ENCODE measurements at places on chromosomes 6 and 20.

DNA sequence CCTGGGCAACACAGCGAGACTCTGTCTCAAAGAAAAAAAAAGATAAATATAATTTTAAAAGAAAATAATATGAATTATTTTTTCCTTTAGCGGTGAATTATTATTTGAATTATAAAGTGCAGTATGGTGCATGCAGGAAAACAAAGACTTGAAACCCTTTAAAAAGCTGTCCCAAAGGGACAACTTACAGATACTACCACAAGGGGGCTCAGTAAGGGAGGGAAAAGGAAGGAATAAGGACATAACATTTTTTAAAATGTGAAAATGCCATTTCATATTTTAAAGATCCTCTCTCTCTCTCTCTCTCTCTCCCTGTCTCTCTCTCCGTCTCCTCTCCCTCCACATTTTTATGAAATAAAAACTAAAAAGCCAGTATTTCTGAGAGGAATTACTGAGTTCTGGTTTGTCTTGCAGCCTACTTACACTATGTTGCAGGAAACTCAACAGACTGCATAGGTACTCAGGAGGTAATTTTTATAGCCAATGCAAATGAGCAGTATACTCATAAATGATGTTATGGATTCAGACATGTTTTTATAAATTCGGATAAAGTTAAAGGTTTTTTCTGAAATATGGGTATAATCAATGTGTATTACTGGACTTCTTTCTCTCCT is 455.0 kb upstream of the GJE1 start:
- DNase-seq: peak; percentile 44

DNA sequence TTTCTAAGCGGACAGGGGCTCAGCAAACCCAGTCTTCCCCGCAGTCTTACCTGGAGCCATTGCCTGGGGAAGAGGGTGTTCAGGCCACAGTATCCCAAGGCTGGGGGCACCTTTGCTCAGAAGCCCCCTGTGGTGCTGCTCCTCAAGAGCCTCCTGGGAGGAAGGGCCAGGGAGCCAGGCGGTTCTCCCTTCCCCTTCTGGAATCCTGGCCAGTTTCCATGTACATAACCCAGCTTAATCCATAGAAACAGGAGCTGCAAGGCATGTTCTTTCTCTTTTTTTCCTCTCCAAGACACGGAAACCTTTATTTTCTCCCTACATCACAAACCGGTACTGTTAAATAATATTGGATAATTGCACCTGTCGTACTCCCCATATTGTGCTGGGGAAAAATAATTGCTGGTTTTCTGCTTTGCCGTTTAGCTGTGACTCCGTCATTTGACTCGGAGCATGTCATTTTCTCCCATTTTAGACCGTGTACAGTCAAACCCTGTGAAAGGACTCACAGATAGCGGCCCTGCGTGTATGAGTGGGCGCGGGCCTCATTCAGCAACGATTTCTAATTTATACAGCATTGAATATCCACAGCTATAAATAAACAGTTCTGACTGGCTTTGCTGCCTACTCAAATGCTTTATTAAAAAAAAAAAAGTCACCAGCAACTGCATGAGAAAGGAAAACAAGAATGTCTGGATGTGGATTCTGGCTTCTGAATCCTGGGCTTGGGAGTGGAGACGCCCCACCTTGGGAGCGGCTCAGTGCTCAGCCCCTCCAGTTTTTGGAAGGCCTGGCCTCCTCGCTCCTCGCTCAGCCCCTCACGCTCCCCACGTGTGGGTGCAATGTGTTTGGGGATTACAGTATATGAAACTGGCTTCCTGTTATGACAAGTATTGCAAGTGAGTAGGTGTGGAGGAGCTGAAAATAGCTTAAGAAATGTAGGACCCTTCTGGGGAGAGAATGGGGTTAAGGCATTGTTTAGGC is 67.3 kb downstream of the ADTRP start:
- no peak for DNase-seq

- no peak for DNase-seq
Measured at GRCh38 chr6:167125410-167125809, 2.5 kb downstream of the CCR6 start.

GRCh38 chr6:90144928-90145555 is 151.6 kb downstream of the BACH2 start:
- DNase-seq: no peak

- no peak for DNase-seq
Measured at GRCh38 chr6:162602759-162603158, 124.8 kb downstream of the PRKN start.

GRCh38 chr20:41560970-41561369 is 57.2 kb downstream of the CHD6 start:
- no peak for DNase-seq

DNA sequence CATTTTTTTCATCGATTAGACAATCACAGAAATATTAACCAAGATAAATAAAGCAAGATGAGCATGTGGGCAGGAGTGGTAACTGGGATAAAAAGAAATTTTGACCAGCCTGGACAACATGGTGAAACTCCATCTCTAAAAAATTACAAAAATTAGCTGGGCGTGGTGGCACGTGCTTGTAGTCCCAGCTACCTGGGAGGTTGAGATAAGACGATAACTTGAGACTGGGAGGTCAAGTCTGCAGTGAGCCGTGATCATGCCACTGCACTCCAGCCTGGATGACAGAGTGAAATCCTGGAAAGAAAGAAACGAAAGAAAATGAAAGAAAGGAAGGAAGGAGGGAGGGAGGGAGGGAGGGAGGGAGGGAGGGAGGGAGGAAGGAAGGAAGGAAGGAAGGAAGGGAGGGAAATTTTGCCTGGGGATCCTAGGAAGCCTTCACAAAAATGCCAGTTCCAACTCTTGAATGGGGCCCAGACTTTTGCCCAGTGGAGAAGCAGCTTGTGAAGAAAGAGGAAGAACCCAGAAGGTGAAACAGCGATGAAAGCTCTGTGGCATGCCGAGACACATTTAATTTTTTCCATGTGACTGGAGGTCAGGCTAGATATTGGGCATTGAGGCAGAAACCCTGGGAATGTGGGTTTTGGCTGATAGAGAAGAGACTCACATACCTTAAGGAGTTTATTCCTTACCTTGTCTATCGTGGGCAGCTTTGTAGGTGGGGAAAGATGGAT is 20.3 kb downstream of the CCDC170 start:
- DNase-seq: no peak

DNA sequence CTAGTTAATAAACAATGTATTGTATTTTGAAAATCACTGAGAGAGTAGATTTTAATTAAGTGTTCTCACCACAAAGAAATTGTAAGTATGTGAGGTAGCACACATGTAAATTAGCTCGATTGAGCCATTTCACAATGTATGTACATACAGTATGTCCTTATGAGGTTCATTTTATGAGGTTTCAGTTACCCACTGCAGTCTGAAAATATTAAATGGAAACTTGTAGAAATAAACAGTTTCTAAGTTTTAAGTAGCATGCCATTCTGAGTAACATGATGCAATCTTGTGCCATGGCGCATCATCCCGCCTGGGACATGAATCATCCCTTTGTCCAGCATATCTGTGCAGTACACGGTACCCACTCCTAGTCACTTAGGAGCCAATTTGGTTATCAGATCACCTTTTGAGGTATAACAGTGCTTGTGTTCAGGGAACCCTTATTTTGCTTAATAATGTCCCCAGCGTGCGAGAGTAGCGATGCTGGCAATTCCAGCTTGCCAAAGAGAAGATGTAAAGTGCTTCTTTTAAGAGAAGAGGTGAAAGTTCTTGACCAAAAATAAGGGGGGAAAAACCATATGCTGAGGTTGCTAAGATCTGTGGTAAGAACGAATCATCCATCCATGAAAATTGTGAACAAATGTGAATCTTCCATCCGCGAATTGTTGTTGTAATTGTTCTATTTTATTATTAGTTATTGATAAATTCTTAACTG is 64.7 kb downstream of the KCNS1 start:
- DNase-seq: no peak

GRCh38 chr20:51382986-51383821 is 159.3 kb downstream of the NFATC2 start:
- peak; percentile 97 for DNase-seq

GRCh38 chr6:2081155-2082138 is 164.0 kb downstream of the GMDS start:
- DNase-seq: no peak

DNA sequence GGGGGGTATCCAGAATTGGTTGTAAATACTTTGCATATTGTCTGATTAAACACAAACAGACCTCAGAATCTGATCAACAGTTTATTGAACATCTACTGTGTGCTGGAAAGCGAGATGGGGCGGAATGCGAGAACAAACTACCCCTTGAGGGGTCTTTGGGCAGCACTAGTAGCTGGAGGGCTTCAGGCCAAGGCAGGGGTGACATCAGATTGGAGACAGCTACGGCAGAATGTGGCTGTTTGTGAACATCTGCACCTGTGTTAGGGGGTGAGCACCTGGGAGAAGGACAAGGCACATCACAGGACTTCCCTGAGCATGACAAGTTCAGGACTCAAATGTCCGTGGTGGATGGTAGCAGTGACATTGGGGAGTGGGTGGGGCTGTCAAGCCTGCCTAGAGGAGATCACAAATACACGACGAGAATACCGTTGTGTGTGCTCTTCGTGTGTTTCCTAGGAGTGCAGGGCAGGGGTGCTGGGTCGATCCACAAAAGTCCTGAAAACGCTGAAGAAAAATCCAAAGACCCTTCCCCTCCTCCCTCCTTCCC is 59.5 kb downstream of the SRC start:
- no peak for DNase-seq

DNA sequence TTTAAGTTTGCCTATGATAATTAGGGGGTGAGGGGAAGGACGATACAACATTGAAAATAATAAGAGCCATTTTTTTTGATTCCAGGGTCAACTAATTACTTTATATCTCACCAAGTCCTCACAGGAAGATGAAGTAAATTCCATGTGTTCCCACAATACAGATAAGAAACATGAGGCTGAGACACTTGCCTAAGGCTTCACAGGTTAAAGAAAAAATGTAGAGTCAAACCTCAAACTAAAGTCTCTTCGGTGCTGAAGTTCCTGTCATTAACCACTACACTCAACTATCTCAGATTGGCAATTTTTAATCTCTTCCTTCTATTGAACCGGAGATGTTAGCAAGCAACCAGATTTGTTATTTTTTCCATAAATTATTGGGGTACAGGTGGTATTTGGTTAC is 33.0 kb downstream of the MRAP2 start:
- no peak for DNase-seq

DNA sequence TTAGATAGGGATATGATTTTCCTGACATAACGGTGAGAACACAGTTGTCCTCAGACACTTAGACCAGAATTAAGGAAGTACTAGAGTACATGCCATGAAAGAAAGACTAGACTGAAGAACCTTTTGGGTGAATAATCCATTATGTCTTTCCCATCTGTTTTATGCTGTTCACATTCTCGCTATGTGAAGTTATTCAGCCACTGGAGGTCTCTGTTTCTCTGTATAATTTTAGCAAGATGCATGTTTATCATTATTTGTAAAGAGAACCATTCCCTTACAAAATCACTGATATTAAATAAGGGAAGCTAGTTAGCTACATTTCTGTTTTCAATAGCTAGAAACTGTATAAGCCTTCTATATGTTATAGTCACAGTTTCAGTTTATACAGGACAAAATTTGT is 391.9 kb downstream of the CD109 start:
- DNase-seq: no peak

DNA sequence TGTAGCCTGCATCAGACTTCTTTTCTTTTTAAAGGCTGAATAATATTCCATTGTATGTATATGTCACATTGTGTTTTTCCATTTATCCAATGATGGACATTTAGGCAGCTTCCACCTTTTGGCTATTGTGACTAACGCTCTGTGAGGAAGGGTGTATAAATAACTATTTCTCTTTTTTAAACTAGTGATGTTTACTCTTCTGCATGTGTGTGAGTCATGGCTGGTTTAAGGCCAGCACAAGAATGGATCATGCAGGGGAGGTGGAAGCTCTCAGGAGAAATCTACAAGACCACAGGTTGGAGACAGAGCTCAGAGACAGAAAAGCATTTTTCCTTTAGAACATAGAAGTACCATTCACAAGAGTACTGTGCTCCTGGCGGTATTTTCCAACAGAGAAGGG is 307.2 kb downstream of the SOX4 start:
- DNase-seq: no peak

DNA sequence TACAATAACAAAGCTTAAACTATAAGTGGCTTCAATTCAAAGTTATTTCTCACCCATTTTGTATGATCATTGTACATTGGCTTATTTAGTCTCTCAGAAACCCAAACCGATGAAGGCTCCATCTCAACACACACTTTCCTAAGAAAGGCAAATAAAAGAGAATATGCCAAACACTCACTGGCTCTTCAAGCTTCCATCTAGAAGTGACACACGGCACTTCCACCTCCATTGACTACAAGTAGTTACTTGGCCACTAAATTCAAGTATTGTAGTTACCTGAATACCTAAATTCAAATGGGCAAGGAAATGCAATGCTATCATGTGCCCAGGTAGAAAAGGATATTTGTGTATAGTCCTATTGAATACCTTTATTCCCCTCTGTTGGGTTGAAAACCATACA is 170.6 kb downstream of the OGFRL1 start:
- DNase-seq: no peak

DNA sequence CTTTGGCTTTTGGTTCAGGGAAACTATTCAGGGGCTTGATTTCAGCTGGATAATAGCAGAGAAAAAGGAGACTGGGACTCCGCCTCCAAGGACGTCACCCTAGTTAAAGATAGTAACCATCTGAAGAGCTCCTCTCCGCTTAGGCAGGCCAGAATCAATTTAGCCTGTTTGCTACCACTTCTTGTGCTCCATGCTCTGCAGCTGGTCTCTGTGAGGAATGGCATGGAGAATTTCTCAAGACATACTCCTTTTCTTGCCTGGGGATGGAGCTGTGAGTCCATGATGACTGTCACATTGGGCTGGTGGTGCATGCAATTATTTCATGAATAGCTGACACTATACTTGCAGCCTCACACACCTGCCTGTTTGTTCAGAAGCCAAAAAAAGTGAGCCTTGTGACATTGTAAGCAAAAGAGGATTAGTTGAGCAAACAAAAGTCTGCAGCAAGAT is 61.4 kb downstream of the TXLNB start:
- DNase-seq: peak; percentile 77

DNA sequence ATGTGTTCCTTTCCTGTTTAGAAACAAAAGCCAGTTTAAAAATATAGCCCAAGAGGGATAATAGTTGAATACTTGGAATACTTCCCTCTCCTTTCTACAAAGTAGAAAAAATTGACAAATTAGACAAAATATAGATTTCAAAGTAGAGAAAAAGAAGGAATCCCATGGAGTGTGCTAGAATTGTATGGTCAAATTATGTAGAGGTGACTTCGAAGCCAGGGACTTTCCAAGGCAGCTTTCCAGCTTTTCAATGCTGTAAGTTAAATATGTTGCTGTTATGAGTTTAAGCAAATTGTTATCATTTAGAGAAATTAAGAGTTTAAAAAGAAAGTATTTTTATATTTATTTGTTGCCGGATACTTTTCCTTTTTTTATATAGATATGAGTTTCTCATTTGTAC is 415.5 kb upstream of the OPRM1 start:
- no peak for DNase-seq

DNA sequence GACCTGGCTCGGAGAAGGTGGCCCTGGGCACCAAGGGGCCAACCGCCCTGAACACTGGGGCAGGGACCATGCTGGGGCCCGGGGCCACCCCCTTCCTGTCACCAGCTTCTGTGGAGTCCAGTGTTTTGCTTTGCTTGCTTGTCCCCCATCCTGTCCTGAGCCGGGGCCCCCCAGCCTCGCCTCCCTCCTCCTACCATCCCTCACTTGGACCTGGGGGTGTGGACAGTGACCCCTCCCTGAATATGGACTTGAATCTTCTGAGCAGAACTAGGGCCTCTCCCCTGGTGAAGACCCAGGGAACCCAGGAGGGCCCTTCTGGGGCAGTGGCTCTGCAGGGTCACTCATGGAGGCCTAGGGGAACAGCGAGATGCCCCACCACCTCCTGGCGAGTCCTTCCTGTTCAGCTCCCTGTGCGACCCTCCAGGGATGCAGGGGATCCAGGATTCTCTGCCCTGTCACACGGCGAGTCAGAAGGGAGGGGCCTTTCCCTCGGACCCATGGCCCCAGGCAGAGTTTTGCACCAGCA is 41.6 kb downstream of the VSTM2L start:
- no peak for DNase-seq

Measured in NCI-H526 treated with DMSO at 0.1 percent for 48 hours (cell line).